ENCODE measurements at places on chromosomes 12 and 14. TPM values are rescaled to one million over a fixed set of nuclear protein-coding genes. Genes with fewer than 3 reads are reported as not detected.

GRCh38 chr14:35471803-35472202 is 62.2 kb upstream of the INSM2 start:
- no peak for DNase-seq

Gene AKAP3
- 0.26 TPM for total RNA-seq

DNA sequence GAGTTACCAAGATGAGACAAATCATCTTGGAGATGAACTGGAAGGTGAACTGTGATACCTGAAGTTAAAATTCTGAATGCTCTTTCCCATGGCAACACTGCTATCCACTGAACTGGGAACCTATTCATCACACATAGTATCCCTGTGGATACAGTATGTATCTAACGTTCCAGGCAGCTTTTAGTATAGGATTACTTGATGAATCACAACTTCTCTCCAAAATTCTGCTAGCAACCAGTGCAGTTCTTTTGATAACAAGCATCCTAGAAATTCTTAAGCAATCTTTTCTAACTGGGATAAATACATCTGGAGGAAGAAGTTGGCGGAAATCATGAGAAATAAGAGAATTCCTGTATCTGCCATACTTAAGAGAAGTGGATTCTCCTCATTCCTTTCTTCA is 66.4 kb downstream of the PAWR start:
- no peak for DNase-seq

- DNase-seq, result no peak
Measured at GRCh38 chr14:103872481-103873113, 25.2 kb upstream of the PPP1R13B start.

GRCh38 chr12:47124451-47124850 is 44.7 kb upstream of the AMIGO2 start:
- DNase-seq, result no peak

DNA sequence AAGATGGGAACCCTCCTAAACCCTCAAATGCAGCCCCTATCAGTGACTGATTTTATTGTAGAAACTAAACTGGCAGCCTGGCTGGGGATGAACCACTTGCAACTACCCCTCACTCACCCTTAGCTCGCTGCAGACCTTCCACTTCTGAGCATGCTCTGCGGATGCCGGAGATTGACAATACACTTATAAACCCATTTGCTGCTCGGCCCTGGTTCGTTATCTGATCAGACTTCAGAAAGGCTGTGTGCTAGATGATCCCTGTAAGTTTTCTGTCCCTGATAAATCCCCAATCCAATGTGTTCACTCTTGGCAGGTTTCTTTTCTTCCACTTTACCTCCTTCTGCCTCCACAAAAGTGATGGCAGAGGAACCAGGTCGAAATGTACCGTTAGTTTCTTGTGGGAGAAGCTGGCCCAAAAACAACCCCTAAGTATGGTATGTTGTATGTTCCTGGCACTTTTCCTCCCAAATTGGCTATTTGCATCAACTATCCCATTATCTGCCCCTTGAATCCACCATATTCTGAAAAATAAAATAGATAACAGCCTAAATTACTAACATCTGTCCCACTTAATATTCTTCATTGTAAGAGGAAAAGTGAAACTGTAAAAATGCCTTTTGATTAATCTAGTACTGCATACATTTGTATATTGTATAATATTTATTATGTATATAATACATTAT is 18.8 kb downstream of the RPH3A start:
- no peak for DNase-seq

Gene PUS1
- total RNA-seq, result 38.1 TPM

Gene KCNH3
- total RNA-seq, result 0.19 TPM

Data from mesenteric fat pad (tissue), 1 donor.